ENCODE measurements at places on chromosomes 6 and 20. TPM values are rescaled to one million over a fixed set of nuclear protein-coding genes. Genes with fewer than 3 reads are reported as not detected.

DNA sequence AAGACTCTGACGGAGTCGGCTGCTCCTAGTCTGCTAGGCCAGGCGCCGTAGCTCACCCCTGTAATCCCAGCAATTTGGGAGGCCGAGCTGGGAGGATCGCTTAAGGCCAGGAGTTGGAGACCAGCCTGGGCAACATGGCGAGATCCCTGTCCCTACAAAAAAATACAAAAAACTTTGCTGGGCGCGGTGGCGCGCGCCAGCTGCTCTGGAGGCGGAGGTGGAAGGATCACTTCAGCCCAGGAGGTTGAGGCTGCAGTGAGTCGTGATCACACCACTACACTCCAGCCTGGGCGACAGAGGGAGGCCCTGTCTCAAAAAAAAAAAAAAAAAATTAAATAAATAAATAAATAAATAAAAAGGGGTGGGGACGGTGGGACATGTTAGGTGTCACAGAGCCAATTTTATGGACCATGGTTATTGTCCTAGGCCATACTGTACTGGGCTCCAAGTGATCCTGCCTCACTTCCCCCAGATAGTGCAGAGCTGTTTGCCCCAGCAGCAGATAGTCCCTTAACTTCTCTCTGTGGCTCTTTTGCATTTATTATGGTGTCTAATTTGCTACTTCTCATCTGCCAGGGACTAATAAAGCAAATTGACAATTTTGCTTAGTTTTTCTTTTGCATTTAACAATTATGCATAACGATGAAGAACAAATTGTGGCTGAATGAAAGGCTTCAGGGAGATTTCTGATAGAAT lies 5.2 kb downstream of the PI16 start:
- DNase-seq, result no peak

DNA sequence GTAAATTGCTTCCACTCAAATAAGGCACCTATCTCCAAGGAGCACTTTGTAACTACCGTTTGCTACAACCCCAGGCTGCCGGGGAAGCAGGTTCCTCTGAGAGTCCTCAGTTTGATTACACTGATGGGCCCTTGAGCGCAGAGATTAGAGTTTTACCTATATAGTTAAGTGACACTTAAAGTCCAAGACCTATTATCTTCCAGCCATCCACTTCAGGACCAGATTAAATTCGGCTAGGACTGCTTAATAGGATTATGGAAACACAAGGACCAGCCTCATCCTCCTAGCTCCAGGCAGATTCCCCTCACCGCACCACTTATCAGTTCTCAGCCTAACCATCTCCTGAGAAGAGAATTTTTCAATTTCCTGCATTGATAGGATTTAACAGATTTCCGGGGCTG lies 64.7 kb upstream of the TIAM2 start:
- no peak for DNase-seq

The USP49 gene
- 2.8 TPM for total RNA-seq

GRCh38 chr20:33865761-33866370 lies 54.7 kb downstream of the CHMP4B start:
- no peak for DNase-seq

DNA sequence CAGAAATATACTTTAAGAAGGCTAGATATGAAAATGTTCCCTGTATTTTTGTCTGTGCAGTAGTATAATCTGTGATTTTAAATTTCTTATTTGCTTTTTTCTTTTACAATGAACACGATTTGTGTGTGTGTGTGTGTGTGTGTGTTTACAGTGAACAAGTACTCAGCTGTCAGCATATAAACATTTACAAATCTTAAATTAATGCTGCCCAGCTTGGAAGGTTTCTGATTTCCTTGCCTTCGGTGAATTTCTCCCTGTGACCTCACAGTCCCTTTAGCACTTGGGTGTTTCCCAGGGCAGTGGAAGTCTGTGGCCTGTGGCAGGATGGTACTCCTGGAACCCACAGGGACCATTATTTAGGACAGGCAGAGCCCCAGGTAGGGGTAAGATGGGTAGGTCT lies 37.6 kb downstream of the TXLNB start:
- DNase-seq, result no peak

The PROKR2 gene
- total RNA-seq, result not detected

DNA sequence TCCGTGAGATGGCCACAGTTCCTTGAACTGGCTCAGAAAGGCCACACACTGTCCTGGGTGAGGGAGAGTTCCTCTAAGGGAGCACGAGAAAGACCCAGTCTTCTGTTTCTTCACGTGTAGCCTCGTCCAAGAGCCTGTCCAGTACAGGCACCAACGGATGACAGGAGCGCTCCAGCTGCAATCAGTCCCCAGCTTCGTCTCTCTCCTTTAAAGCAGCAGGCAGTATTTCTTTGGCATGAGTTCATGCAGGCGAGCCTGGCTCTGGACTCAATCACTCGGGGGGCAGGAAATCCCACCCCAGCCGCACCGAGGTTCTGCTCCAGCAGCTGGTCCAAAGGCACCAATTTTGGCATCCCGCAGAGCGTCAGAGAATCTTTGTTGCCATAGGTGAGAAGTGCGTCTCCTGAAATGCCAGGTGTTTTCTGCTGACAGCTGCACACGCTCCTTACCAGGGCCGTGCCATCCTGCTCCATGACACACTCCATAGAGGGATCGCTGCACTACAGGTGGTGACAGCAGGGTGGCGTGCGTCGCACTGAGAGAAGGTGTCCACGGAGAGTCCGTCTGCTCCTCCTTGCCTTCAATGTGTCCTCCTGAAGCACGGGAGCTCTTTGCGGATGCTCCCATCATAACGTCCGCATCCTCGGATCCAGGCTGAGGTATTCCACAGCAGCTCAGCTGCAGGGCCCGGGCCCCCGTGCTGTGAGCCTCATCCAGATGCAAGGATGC lies 59.6 kb upstream of the AFDN start:
- peak; percentile 57 for DNase-seq

GRCh38 chr6:149079911-149080491 lies 237.5 kb upstream of the TAB2 start:
- peak; percentile 89 for DNase-seq

- no peak for DNase-seq
Measured at GRCh38 chr6:116330511-116330910, 40.2 kb upstream of the DSE start.

The GABRR1 gene
- not detected for total RNA-seq

GRCh38 chr6:101490857-101491256 lies 97.3 kb downstream of the GRIK2 start:
- DNase-seq, result no peak

- DNase-seq, result no peak
Measured at GRCh38 chr20:59526242-59527225, 77.8 kb upstream of the PHACTR3 start.

The TRIM38 gene
- total RNA-seq, result 13.3 TPM

The CTAGE9 gene
- total RNA-seq, result not detected

DNA sequence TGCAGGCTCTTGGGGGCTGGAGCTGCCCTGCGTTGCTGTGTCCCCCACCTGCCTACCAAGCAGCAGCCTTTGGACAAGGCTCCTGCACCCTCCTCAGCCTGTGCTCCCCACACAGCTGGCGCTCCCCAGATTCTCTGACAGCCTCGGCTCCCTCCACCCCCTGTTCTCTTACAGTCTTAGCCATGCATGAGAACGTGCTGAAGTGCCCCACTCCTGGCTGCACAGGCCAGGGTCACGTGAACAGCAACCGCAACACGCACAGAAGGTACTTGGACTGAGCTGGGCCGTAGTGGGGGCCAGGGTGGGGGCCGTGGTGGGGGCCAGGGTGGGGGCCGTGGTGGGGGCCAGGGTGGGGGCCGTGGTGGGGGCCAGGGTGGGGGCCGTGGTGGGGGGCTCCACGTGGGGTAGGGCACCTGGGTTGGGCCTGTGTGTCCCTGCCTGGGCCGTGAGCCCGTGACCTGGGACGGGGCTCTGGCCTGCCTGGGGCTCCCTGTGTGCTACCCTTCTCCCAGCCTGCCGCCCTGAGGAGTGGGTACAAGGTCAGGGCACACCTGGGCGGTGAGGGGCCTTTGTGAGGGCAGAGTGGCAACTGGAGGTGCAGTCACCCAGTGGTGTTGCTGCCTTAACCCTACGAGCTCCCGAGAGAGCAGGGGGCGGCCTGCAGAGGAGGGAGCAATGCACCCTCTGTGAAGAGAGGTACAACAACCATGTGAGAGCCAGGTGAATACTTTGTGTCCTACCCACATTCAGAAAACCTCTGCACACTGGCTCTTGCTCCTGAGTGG lies 43.5 kb upstream of the PCMTD2 start:
- no peak for DNase-seq

The HFE gene
- total RNA-seq, result 4.7 TPM

The TBXT gene
- total RNA-seq, result not detected

The SRSF12 gene
- 1.2 TPM for total RNA-seq

The EBF4 gene
- total RNA-seq, result 31.0 TPM

The SPATA25 gene
- 1.8 TPM for total RNA-seq

The TREML2 gene
- total RNA-seq, result not detected

- DNase-seq, result no peak
Measured at GRCh38 chr20:7389216-7389615, 551.0 kb downstream of the HAO1 start.

- DNase-seq, result peak; percentile 68
Measured at GRCh38 chr20:6122873-6123648, at the start of gene FERMT1. Gene FERMT1, minus strand, starts transcription at chr20:6123030. Its CDS starts 3,476 bp downstream, at chr20:6119554.

- DNase-seq, result no peak
Measured at GRCh38 chr6:42921801-42922200, 5.9 kb downstream of the PTCRA start.

DNA sequence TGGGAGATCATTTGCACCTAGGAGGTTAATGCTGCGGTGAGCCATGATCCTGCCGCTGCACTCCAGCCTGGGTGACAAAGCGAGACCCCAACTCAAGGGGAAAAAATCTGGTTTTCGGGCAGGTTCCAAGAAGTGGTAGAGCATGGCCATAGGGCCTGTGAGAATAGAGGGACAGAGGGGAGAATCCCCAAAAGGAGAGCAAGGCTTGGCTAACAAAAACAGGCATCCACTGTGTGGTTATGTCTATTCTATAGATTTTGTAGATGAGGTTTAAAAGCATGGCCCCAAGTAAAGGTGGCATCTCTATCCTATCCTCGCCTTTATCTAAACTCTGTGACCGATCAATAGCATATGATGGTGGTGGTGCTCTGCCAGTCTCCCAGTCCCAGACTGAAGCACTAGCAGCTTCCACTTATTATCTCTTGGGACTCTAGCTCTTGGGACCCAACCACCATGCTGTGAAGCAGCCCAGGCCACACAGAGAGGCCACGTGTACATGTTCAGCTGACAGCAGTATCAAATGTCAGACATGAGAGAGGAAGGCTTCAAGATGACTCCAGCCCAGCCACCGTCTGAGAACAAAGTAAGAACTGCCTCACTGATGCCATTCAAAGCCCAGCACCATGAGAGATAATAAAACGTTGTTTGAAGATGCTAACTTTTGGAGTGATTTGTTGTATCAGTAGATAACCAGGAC lies 27.7 kb downstream of the EIF2S2 start:
- DNase-seq, result peak; percentile 38

GRCh38 chr20:62887860-62888239 lies 26.2 kb upstream of the TCFL5 start:
- no peak for DNase-seq

The TMEM217 gene
- 1.1 TPM for total RNA-seq

The ID4 gene
- 8.1 TPM for total RNA-seq

GRCh38 chr6:76609160-76609559 lies 536.7 kb upstream of the IMPG1 start:
- DNase-seq, result no peak

The COL20A1 gene
- not detected for total RNA-seq

GRCh38 chr6:90940812-90941481 lies 354.1 kb upstream of the MAP3K7 start:
- DNase-seq, result no peak

DNA sequence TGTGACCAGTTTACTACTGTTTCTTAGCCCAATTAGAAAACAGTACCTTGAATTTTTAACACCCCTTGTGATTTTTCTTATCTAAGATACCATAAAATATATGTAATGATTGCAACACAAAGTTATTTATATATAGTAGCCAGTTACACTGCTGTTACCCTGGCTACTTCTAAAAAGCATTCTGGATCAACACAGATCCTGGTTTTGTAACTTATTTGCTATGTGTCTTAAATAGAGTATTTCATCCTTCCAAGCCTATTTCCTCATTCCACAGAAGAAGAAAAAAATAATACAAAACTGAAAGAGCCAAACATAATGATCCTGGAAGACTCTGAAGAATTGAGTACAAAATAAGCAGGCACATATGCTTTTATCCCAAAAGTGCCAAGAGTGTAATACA lies 19.0 kb upstream of the GSTA4 start:
- no peak for DNase-seq

The OLIG3 gene
- not detected for total RNA-seq

DNA sequence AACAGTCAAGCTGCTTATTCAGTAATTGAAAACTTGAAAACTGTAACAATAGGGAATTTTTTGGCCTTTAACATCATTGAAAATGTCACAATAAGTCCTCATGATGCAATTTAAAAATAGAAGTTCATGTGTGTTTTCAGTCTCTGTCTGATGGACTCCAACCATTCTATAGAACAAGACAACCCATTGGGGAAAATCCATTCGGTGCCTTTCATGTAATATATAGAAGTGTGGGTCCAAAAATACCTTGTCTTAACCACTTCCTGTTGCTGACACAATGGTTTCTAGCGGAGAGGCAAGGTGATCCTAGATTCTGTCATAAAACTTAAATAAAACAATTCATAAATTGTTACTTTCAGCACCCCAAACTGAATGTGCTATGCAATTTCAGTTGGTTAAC lies 1131.3 kb upstream of the MAP3K7 start:
- DNase-seq, result no peak

DNA sequence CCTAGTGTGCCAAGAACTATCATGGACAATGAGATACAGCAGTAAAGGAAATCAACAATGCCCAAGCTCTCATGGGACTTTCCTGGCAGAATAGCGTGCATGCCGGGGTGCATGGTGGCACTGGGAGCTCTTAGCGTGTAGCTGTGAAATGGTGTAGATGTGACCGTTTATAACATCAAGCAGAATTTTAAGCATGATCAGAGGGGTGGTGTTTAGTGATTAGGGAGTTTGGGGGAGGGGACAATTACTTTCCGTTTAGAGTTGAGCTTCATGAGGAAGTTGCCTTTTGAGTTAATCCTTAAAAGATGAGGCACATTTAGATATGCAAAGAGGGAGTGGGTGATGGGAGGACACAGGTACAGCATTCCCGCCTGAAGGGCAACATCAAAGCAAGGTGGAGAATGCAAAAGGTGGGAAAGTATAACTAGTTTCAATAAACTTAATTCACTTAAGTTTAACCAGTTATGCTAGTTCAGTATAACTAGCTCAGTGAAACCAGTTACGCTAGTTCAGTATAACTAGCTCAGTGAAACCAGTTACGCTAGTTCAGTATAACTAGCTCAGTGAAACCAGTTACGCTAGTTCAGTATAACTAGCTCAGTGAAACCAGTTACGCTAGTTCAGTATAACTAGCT lies 661.6 kb downstream of the QKI start:
- DNase-seq, result no peak

DNA sequence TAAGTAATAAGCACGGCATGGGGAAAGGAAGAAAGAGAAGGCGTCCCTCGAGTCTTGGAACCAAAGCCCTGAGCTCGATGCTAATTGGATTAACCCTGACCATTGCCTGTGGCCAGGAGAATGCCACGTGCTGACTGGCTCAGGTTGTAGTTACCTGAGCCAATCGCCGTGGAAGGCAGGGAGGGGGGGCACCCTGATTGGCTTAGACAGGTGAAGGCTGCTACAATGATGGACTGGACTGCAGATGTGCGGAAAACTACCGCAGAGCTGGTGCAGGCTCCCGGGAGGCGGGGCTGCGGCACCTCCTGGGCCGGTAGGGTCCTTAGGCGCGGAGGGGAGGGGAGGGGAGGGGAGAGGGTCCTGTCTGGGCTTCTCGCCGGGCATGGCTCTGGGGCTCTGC lies 121.3 kb downstream of the TFAP2C start:
- no peak for DNase-seq

Data from sigmoid colon (tissue), 7 donors.